ENCODE measurements at places on chromosomes 1 and 21.

GRCh38 chr1:83716641-83717040, 282.3 kb downstream of the TTLL7 start:
- DNase-seq = no peak

GRCh38 chr1:235790123-235790522, 76.6 kb downstream of the LYST start:
- DNase-seq = no peak

GRCh38 chr1:210129092-210129491, 103.5 kb upstream of the SERTAD4 start:
- DNase-seq = no peak

- peak; percentile 97 for DNase-seq
These were observed 275.9 kb upstream of the C1orf105 start for GRCh38 chr1:172144445-172145061.

- DNase-seq = no peak
These were observed 112.6 kb downstream of the PLD5 start for GRCh38 chr1:242411901-242412300.

DNA sequence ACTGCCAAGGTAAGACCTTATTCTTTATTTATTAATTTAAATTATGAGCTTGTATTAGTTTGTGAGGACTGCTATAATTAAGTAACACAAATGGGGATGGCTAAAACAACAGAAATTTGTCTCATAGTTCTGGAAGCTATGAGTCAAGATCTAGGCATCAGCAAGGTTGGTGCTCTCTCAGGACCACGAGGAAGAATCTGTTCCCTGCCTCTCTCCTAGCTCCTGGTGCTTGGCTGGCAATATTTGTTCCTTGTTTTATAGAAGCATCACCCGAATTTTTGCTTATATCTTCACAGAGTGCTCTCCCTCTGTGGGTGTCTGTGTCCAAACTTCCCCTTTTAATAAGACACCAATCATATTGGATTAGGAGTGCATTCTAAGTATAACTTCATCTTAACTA, 41.4 kb upstream of the CCDC190 start:
- no peak for DNase-seq

- DNase-seq = no peak
These were observed 3.7 kb downstream of the C1orf226 start for GRCh38 chr1:162385280-162385623.

GRCh38 chr21:46605767-46606426, 1.0 kb upstream of the S100B start:
- no peak for DNase-seq

GRCh38 chr1:87130438-87130837, 198.2 kb upstream of the LMO4 start:
- DNase-seq = no peak

DNA sequence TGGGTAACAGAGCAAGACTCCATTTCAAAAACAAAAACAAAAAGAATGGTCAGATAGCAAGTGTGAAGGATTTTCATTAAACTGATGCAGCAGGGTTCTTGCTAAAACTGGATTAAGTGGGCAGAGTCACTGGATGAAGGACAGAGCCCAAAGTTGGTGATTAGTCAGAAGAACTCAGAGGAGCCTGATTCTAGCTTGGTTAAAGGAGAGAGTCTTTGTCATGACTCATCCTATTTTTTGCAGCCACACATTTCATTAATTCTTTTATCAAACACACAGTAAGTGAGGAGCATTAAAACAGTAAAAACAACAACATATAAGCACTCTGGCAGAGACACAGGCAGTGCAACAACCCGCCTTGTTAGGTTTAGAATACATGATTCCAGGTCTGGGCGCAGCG, 56.0 kb upstream of the EDARADD start:
- peak; percentile 8 for DNase-seq

DNA sequence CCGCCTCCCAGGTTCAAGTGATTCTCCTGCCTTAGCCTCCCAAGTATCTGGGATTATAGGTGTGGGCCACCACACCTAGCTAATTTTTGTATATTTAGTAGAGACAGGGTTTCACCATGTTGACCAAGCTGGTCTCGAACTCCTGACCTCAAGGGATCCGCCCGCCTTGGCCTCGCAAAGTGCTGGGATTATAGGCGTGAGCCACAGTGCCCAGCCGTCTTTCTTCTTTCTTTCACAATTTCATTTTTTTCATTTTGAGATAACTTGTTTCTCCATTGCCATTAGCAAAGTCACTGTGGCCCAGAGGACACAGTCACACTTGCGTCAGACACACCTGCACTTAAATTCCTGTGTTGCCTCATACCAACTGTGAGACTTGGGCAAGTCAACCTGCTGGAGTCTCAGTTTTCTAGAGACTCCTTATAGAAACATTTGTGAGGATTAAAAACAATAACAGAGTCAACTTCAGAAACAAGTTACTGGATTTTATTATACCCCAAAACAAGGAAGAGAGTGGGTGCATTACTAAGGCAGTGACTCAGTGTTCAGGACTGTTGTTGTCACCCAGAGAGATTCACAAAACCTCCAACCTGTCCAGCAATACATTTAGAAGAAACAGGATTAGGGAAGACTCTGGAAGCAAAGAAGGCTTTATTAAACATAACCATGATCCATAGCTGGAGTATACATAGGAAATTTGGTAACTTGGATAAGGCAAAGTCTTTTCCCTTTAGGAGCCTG, 2.6 kb downstream of the TEDDM1 start:
- no peak for DNase-seq

GRCh38 chr1:172537366-172537765, 4.4 kb downstream of the SUCO start:
- DNase-seq = no peak

GRCh38 chr21:32335601-32336575, 37.2 kb downstream of the MRAP start:
- DNase-seq = no peak

GRCh38 chr1:160997323-160998038, 23.5 kb downstream of the F11R start:
- DNase-seq = no peak

DNA sequence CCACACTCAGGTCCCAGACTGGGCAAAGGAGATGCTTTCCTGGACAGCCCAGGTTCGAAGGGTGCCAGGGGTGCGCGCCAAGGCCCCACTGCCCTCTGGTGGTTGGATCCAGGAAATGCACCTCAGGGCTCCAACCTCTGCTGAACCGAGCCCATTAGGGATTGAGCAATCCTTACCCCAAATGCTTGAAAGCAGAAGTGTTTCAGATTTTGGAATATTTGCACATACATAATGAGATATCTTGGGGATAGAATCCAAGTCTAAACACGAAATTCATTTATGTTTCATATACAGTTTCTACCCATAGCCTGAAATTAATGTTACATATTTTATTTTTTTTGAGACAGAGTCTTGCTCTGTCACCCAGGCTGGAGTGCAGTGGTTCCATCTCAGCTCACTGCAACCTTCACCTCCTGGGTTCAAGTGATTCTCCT, 57.4 kb downstream of the SLC9A1 start:
- peak; percentile 42 for DNase-seq

DNA sequence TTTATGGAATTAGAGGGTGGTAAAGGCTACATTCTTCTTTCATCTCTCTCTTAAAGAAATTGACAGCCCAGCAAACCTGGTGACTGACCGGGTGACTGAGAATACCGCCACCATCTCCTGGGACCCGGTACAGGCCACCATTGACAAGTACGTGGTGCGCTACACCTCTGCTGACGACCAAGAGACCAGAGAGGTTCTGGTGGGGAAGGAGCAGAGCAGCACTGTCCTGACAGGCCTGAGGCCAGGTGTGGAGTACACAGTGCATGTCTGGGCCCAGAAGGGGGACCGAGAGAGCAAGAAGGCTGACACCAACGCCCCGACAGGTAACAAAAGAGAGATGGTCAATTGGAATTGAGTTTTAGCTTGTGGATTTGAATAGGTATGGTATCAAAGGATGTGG, 29.7 kb downstream of the TNN start:
- no peak for DNase-seq

DNA sequence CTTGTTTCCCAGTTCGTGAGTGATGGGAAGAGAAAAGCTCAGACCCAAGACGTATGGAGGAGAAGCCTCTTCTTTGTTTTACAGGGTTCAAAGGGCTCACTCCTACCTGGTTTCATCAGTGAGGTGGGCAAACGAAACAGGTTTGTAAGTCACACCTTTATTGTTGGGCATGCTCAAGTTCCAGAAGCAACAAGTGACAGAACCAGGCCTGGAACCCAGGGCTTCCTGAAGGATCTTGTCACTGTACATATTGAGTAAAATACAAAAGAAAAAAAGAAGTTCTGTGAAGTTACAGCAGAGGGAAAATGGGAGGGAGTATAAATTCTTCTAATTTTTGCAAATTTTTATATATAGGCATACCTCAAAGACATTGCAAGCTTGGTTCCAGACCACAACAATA, 320.9 kb upstream of the PROX1 start:
- DNase-seq = no peak

DNA sequence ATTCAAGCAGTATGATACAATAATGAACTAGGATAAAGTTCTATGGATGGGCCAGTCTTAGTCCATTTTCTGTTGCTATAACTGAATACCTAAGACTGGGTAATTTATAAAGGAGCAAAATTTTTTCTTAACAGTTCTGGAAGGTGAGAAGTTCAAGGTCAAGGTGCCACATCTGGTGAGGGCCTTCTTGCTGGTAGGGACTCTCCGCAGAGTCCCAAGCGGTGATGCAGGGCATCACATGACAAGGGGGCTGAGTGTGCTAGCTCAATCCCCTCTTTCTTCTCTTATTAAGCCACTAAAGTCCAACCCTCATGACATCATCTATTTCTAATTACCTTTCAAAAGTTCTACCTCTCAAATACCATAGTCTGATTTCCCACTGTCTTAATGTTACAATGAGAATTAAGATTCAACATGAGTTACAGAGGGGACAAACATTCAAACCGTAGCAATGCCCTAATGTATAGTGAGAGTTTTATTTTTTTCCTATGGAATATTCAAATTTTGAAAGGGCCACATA, 92.2 kb upstream of the QSOX1 start:
- no peak for DNase-seq

GRCh38 chr1:113459279-113459678, 69.0 kb downstream of the MAGI3 start:
- no peak for DNase-seq

- DNase-seq = peak; percentile 47
These were observed 38.7 kb upstream of the BECN2 start for GRCh38 chr1:241918879-241919278.

- DNase-seq = no peak
These were observed 3.9 kb downstream of the PGD start for GRCh38 chr1:10402729-10403274.

- DNase-seq = no peak
These were observed 2.0 kb downstream of the UBE2Q1 start for GRCh38 chr1:154556422-154556821.

GRCh38 chr1:103492003-103492625, 33.4 kb upstream of the RNPC3 start:
- no peak for DNase-seq

- DNase-seq = peak; percentile 24
These were observed 67.8 kb upstream of the POU3F1 start for GRCh38 chr1:38114241-38115026.

GRCh38 chr21:26125433-26126167, 45.0 kb downstream of the APP start:
- DNase-seq = no peak

- DNase-seq = no peak
These were observed 917 bp downstream of the ETNK2 start for GRCh38 chr1:204150702-204151551.

DNA sequence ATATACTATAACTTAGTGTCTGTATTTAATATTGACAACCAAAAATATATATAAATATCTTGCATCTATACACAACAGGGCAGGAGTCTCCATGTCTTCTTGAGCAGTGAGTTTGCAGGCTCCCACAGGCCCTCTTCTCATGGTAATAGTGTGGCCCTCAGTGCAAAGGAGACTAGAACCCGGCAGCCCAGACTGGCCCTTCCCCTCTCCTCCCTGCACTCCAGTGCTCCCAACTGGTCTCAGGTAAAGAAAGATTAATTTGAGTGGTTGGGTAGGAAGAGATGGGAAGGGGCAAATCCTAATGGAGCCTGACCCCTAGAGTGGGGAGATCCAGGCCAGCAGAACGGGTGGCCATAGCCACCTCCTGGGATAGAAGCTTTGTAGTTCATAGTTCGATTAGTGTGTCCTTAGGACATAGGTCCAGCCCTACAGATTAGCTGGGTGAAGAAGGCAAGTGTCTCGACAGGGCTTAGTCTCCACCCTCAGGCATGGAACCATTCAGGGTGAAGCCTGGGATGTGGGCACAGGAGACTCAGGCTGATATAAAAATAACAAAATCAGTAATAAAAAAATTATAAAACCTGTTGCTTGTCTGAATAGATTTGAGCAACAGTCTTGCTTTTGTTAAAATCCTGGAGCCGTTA, 32.3 kb downstream of the SLC2A1 start:
- no peak for DNase-seq

DNA sequence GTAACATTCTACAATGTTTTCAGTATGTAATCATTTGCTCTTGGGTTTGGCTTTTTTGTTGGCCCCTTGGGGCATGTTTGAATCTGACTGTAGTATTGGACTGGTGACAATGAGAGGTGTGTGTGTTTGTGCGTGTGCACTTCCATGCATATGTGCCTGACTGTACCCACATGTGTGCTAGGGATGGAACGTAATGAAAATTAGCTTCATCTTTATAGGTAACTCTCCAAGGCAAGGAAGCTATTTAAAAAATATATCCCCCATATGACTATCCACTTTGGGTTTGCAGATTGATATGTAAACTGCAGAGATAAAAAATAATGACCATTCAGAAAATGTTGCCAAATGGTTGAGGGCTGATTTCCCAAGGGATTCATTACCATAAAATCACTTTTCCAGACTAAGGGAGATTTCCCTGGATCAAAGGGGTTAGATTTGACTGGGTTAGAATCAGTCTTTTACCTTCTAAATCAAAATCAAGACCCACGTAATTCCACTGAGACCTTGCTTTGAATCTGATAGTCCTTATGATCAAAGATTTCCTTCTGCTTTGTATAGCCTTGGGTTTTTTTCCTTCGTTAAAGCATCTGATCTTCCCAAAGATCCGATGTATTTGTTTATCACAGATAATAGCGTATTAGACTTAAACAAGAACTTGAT, 189.7 kb downstream of the CENPF start:
- no peak for DNase-seq

- no peak for DNase-seq
These were observed 27.7 kb downstream of the FMO2 start for GRCh38 chr1:171212607-171213351.

DNA sequence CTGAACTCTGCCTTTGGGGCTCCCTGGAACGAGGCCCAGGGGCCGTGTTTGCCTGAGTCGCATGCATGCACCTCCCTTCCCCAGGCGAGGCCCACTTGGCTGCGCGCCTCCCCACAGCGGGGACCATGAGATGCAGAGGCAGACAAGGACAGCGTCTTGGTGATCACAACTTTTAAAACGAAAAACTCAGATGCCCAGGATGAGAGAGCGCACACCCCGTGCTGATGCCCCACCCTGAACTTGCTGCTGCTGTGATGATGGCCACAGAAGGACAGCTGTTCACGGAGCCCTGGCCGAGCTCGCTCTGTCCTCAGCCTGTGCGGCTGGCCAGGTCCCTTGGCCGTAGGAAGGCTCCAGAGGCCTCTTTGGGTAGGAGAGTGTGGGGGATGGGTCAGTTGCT, 11.4 kb upstream of the PRMT2 start:
- DNase-seq = no peak

- DNase-seq = no peak
These were observed 22.6 kb downstream of the BTG2 start for GRCh38 chr1:203327684-203328457.

- no peak for DNase-seq
These were observed 132.4 kb downstream of the PROX1 start for GRCh38 chr1:214120191-214120590.
